ENCODE measurements at places on chromosomes 7 and 10.

GRCh38 chr7:20030915-20031362 lies 186.2 kb downstream of the MACC1 start:
- no peak for DNase-seq

- no peak for DNase-seq
These were observed 32.3 kb downstream of the VIPR2 start for GRCh38 chr7:159112136-159113011.

DNA sequence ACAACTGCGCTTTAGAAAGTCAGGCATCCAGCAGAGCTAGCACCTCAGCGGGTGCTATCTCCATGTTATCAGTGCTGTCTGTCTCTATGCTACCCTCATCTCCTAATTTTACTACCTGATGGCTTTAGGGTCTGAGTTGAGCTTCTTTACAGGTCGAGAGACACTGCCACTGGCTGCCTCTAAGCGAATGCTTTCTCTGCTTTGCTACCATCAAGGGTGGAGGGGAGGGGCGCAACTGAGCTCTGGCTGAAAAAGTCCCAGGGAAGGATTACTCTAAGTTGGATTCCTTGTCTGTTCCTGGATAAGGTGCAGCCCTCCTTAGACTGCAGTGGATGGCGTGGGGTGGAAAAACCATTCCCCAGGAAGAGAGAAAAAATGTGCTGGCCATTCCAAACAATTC lies 105.7 kb downstream of the CDK14 start:
- DNase-seq, result no peak

DNA sequence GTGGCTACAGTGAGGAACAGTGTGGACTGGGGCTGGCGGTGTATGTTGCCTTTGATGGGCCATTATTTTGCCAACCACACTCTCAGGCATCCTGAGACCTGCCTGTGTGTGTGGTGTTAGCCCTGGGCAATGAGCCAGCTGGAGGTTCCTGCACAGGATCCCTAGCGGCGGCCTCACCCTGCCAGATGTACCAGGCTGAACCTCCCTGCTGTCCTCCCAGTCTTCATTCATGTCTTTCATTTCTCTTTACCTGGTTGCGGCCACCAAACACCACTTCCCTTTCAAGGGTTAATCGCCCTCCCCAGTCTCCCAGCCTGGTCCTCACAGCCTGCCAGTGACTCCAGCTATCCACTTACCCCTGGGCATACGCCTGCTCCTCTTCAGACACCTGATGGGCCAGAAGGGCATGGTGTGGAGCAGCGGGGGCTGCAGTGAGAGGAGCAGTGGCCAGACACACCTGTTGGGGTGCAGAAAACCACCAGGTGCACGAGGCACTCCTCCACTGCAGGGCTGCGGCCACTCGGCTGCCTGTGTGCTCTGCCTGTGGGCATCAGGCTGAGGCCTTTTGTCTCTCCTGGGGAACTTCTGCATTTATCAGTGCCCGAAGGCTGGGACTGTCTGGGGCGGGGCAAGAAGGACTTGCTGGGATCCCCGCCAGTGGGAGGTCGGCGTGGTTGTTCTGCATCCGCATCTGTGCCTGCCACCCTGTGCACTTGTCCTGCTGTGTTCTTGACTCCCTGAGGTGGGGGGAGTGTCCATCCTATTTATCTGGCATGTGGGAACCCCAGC lies 111.6 kb downstream of the ARHGAP22 start:
- peak; percentile 40 for DNase-seq

All from NCI-H1694 (cell line).